T-helper 17 cell (primary cell): ENCODE measurements at places on chromosomes 12 and 14. TPM values are rescaled to one million over a fixed set of nuclear protein-coding genes. Genes with fewer than 3 reads are reported as not detected.

DNA sequence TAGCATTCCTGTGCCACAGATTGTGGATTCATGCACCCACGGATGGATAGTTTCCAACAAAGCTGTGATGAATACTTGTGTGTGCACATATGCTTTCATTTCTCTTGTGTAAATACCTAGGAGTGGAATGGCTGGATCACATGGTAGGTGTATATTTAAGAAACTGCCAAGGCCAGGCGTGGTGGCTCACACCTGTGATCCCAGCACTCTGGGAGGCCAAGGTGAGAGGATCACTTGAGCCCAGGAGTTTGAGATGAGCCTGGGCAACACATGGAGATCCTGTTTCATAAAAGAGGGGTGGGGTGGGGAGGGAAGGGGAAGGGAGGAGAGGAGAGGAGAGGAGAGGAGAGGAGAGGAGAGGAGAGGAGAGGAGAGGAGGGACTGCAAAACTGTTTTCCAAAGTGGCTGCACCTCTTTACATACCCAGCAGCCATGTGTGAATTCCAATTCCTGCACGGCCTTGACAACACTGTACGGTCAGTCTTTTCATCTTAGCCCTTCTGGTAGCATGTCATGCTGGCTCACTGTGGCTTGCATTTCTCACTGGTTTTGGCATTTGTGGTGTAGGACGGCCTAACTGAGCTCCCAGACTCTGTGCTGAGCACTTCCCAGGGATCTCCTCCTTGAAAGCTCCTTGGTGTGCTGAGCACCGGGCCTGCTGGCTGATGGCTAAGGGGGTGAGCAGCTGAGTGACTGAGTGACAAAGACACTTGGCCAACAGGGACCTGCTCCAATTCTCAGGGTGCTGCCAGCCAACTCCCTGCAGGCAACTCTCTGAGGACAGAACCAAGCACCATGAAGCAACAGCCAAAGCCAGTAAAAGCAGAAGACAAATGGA is 27.9 kb downstream of the SYNE3 start:
- H3K27me3 ChIP-seq: no peaks in the 10 kb centered on the region
- H3K36me3 ChIP-seq: no peaks in the 10 kb centered on the region
- no peak for DNase-seq
- H3K4me1 ChIP-seq: peaks cover 46% of the 10 kb centered on the region

GRCh38 chr14:67457782-67458181 is 30.7 kb downstream of the TMEM229B start:
- H3K4me1 ChIP-seq: no peaks in the 10 kb centered on the region
- H3K4me3 ChIP-seq: no peak overlapping the region
- DNase-seq: no peak
- H3K27me3 ChIP-seq: peaks cover 14% of the 10 kb centered on the region
- H3K27ac ChIP-seq: peak overlapping the region; percentile 37
- H3K36me3 ChIP-seq: no peaks in the 10 kb centered on the region

GRCh38 chr14:61574514-61574807 is 120.9 kb upstream of the HIF1A start:
- DNase-seq: no peak
- peaks cover 2% of the 10 kb centered on the region for H3K36me3 ChIP-seq
- no peak overlapping the region for H3K4me3 ChIP-seq
- peaks cover 16% of the 10 kb centered on the region for H3K27me3 ChIP-seq
- peaks cover 33% of the 10 kb centered on the region for H3K4me1 ChIP-seq

DNA sequence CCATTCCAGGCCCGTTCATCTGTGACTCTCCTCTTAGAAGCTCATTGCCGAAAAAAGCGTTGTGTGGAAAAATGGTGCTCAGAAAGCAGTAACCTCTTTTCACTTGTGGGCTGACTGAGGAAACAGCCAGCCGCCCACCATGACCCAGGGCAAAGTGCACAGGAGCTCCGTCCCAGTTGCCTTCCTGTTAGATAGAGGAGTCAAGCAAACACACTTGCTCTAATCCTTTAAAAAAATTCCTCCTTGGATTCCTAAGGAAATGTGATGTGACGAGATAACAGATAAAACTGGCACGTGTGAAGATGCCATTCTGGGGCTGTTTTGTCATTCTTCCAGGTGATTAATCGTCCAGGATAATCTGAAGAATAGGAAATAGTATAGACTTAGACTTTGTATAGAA is 396.8 kb upstream of the DDHD1 start:
- no peaks in the 10 kb centered on the region for H3K36me3 ChIP-seq
- no peak overlapping the region for H3K27ac ChIP-seq
- H3K4me1 ChIP-seq: no peaks in the 10 kb centered on the region
- no peaks in the 10 kb centered on the region for H3K27me3 ChIP-seq
- H3K4me3 ChIP-seq: no peak overlapping the region
- no peak for DNase-seq

DNA sequence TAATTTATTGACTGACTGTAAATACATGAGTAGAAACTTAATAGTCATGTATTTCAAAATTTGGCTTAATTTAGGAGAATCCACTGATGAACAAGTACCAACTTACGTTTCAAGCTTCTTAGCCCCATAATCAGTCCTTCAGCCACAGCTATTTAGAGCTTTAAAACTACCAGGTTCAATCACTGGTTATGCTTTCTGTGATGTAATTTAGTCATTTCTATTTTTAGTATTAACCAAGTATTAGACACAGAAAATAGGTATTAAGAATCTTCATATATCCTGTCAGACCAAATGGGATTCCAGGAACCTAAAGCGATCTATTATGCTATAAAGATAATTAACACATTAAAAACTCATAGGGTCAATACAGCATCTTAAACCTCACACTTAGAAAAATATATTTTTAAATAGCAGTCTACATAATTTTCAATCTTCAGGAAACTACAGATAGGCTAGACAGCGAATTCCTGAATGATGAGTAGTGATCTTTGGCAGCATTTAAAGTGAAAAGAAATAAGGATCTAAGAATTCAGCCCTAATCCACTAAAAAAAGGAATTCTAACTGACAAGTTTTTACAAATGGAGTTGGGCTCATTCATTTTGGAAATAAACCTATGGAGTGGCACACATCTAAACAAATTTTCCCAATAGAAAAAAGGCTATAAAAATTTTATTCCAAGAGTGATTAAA is 51.5 kb downstream of the ZC3H14 start:
- no peak overlapping the region for H3K27ac ChIP-seq
- H3K27me3 ChIP-seq: no peaks in the 10 kb centered on the region
- H3K36me3 ChIP-seq: peaks cover 8% of the 10 kb centered on the region
- peaks cover 10% of the 10 kb centered on the region for H3K4me1 ChIP-seq

DNA sequence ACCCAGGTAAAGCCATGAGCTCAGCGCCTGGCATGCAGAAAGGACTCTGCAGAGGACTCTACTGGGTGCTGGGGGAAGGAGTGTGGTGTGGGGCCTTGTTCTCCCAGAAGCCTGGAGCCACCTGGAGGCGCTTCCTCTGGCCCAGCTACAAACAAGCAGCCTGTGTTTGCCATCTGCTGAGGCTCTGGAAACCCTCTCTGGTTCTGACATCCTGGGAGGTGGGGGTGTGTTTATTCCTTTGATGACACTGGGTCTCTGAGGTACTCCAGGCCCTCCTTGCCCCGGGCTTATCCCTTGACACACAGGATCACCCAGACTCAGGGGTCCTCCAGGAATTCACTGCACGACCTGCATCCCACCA is 44.9 kb downstream of the RNF34 start:
- no peak for DNase-seq
- peaks cover 5% of the 10 kb centered on the region for H3K36me3 ChIP-seq
- H3K4me1 ChIP-seq: peaks cover 9% of the 10 kb centered on the region
- no peak overlapping the region for H3K4me3 ChIP-seq
- H3K27me3 ChIP-seq: no peaks in the 10 kb centered on the region

DNA sequence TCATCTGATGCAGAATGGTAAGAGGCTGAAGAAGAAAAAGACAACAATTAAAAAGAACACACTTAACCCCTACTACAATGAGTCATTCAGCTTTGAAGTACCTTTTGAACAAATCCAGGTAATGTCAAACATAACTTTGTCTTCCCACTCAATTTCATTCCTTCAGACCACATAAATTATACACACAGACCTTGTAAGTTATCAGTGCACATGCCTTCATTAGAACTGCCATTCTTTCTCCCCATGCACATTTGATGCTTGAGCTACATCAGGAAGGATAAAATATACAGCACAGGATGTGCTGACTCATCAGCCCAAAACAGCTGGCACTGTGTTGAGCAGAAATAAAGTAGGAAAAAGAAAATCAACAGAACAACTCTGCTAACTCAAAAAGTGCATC is 246.7 kb downstream of the PAWR start:
- no peaks in the 10 kb centered on the region for H3K36me3 ChIP-seq
- H3K4me1 ChIP-seq: no peaks in the 10 kb centered on the region
- H3K27ac ChIP-seq: no peak overlapping the region
- H3K27me3 ChIP-seq: no peaks in the 10 kb centered on the region

DNA sequence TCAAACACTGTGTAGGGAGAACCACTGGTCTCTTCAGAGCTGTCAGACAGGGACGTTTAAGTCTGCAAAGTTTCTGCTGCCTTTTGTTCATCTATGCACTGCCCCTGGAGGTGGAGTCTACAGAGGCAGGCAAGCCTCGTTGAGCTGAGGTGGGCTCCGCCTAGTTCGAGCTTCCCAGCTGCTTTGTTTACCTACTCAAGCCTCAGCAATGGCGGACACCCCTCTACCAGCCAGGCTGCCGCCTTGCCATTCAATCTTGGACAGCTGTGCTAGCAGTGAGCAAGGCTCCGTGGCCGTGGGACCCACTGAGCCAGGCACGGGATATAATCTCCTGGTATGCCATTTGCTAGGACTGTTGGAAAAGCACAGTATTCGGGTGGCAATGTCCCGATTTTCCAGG is 24.6 kb upstream of the YBX3 start:
- H3K27ac ChIP-seq: no peak overlapping the region
- peaks cover 61% of the 10 kb centered on the region for H3K27me3 ChIP-seq
- DNase-seq: no peak
- H3K4me1 ChIP-seq: peaks cover 12% of the 10 kb centered on the region

- H3K27me3 ChIP-seq: no peaks in the 10 kb centered on the region
- H3K36me3 ChIP-seq: no peaks in the 10 kb centered on the region
- H3K4me3 ChIP-seq: peak overlapping the region; percentile 68
- no peak for DNase-seq
- peaks cover 36% of the 10 kb centered on the region for H3K4me1 ChIP-seq
These were observed 14.9 kb upstream of the IRF2BPL start for GRCh38 chr14:77043177-77043983.

GRCh38 chr12:7650091-7650490 is 15.6 kb downstream of the APOBEC1 start:
- no peak overlapping the region for H3K27ac ChIP-seq
- no peak overlapping the region for H3K4me3 ChIP-seq
- no peaks in the 10 kb centered on the region for H3K36me3 ChIP-seq
- DNase-seq: no peak

HOXC11 gene
- not detected for total RNA-seq

TTC9 gene
- total RNA-seq: 11.7 TPM

NFE2 gene
- total RNA-seq: 2.5 TPM

GLT1D1 gene
- 0.10 TPM for total RNA-seq

HOXC10 gene
- total RNA-seq: not detected
